ENCODE measurements at places on chromosomes 7 and 10.

- DNase-seq, result no peak
Measured at GRCh38 chr10:15704581-15704968, 15.1 kb downstream of the ITGA8 start.

- peak; percentile 46 for DNase-seq
Measured at GRCh38 chr10:96673318-96674099, 46.8 kb downstream of the PIK3AP1 start.

DNA sequence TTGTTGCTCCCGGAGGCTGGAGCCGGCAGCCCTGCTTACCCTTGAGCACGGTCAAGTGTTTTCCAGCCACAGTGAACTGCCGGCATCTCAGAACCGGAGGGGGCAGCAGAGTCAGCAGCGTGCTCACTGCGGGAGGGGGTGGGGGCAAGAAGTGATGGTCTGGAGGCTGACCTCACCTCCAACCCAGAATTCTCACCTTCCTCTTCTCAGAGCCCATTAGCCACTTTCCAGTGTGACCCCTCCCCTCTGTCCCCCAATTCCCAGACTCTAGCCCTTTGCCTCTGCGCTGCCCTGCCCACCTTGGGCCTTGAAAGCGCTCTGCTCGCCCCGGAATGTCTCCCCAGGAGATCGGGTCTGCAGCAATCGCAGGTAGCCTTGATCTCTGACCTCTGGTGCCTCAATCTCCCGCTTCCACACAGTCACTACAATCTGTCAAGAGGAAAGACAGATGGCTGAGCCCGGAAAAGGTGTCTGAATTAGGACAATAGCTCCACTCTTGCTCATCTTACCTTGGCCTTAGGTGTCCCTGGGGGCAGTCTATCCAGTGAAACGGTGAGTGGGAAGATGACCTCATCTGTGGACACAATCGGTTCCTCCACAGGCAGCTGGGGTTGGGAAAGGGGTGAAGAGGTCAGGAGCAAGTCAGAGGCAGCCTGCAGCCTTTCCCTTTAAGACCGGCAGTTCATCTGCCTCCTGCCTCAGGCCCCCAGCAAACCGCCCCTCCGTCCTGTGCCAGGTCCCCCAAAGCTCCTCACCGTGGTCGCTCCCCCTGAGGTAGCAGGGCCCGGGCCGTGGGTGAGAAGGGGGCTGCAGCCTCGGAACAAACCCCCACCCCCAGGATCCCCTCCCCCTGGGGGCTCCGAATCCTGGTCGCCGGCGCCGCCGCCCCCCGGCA lies 942 bp downstream of the TRAPPC14 start:
- peak; percentile 87 for DNase-seq

- DNase-seq, result no peak
Measured at GRCh38 chr7:50220273-50220672, 84.2 kb upstream of the IKZF1 start.

DNA sequence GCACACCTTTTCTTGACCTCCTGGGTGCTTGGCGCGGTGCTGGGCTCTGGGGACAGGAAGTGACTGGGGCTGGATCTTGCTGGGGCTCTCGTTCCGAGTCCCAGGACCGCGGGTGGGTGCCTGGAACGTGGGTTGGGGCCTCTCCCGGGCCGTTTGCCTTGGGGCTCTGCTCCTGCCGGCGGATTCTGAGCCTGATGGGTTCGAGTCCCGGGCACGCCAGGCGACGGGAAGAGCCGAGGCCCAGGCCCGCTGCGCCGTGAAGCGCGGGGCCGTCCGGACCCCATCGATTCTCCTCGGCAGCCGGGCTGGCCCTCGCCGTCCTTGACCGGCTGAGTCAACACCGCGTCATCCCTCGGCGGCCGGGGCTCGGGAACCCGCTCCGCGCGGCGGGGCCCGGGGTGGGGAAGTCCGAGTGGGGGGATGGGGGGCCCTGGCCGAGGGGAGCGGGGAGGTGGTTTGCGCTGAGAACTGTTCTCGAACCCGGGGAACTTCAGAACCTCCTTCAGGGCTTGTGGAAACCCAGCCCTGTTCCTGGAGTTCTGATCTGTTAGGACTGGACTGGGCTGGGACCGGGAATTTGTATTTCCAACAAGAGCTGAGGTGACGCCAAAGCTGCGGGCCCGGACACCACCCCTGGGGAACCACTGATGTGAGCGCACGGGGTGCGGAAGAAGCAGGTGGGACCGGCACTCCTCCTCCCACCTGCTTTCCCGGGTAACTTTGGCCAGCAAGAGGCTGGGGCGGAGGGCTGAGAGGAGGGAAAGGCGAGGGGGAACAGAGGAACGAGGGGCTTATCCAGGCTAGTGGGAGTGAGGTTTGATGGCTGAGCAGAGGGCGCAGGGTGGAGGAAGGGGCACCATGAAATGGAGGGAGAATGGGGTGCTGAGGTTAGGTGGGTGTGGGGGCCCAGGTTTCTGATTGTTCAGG lies 6.2 kb downstream of the HHEX start:
- DNase-seq, result peak; percentile 30

DNA sequence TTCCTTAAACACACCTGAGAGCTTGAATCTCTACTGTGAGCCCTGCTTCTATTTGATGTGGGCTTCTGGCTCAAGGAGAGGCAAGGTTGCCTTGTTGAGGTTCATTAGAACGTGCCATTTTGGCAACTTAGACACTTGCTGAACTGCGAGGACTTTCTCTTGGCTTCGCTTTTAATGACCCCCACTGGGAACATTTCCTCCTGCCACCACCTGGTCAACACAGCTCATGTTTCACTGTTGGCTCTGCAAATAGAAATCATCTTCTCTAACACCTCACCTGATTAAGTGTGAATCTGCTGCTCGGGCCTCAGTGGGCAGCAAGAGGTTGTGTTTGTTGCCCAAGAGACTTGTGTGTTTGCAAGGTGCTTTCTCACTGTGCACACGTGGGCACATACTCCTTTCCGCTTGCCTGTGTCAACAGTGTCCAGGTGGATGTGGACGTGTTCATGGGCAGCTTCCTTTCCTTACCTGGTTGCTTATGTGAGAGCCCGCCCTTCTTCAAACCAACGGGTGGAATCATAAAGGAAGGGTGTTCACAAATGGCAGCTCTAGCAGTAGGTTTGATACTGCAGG lies 147.0 kb downstream of the NRP1 start:
- DNase-seq, result no peak

DNA sequence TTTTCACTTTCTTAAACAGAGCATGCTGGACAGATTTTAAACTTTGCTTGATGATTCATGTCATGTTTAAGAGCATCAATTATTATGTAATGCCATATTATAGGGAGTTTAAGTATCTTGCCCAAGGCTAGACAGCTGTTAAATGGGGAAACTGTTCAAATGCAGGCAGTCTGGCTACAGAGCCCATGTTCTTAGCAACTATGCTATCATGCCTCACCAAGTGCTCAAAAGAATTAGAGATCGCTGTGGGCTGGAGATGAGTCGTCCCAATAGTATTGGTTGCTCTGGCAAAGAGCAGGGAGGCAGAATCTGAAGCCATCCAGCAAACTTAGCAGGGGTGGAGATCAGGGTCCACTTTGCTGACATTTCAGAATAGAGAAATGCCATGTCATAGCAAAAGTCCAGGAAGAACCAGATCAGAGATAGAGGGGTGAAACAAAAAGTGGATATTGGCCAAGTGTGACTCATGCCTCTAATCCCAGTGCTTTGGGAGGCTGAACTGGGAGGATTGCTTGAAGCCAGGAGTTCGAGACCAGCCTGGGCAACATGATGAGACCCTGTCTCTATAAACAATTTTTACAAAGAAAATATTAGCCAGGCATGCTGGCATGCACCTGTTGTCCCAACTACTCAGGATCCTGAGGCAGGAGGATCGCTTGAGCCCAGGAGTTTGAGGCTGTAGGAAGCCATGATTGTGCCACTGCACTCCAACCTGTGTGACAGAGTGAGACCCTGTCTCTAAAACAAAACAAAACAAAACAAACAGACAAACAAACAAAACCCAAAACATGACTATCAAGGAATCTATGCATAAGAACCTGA lies 57.8 kb downstream of the BAMBI start:
- DNase-seq, result no peak

- DNase-seq, result no peak
Measured at GRCh38 chr7:71801976-71802375, 610.2 kb downstream of the CALN1 start.

DNA sequence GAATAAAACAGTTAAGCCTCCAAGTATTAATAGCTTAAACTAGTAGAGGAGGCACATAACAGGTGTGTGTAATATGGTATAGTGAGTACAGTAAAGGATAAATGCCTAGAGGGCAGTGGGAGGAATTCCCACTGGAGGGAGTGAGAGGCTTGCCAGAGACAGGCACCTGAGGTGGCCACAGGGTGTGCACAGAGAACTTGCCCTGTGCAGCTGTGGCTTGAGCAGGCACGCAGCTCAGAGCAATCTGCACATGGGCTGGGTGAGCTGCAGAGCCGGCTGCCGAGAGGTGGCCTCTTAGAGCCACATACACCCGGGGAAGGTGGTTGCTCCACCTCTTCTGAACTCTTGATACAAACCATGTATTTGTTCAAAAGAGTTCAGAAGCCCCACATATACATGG lies 237.1 kb downstream of the COBL start:
- DNase-seq, result no peak

- DNase-seq, result no peak
Measured at GRCh38 chr10:47140761-47141348, 159.1 kb upstream of the GDF10 start.

- no peak for DNase-seq
Measured at GRCh38 chr7:123305840-123306375, 106.1 kb upstream of the SLC13A1 start.

- no peak for DNase-seq
Measured at GRCh38 chr10:31037749-31038148, 6.1 kb upstream of the ZNF438 start.

DNA sequence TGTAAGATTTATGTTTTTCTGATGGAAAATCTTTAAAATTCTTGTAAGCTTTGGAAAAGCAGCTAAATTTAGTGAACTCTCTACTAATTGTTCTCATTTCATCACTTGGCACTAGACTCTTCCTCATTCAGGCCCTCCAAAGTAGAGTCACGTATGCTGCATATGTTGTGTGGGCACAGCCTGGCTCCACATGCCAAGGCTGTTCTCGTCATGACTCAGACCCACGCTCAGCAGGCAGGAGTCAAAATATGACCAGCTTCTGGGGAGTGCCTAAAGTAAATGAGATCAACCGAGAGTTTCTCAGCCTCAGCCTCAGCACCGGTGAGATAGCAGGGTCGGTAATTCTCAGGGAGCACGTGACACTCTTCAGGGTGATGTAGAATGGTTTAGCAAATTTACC lies 1672.9 kb downstream of the REEP3 start:
- DNase-seq, result no peak

DNA sequence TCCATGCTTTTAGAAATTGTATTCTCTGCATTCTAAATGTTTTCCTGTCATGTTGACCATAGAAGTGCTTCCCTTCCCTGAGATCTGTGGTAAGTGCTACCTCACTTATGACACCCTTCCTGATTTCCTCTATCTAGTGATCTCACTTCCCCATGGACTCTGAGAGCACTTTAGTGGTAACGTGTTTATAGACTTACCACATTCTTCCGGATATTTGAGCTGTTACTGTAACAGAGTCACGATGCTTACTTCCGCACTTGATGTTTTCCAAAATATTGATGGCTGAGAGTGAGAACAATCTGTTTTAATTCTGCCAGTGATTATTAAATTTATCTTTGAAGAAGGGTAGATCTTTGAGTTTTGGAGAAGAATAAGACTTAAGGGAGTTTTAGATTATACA lies 60.1 kb upstream of the NAMPT start:
- no peak for DNase-seq

GRCh38 chr7:98227939-98228338 lies 16.7 kb downstream of the BHLHA15 start:
- DNase-seq, result peak; percentile 76

Data from HuH-7 (cell line).